ENCODE measurements at places on chromosomes 16 and 17. TPM values are rescaled to one million over a fixed set of nuclear protein-coding genes. Genes with fewer than 3 reads are reported as not detected.

The CMTM2 gene
- total RNA-seq, result not detected

The KRT20 gene
- not detected for total RNA-seq

The FN3K gene
- total RNA-seq, result 33.7 TPM

The PPM1E gene
- 52.5 TPM for total RNA-seq

The KCNJ12 gene
- total RNA-seq, result 9.6 TPM

The C16orf87 gene
- total RNA-seq, result 15.8 TPM

The SEPTIN12 gene
- total RNA-seq, result 0.96 TPM

The KRTAP9-4 gene
- total RNA-seq, result not detected

The KRTAP4-5 gene
- not detected for total RNA-seq

The SLC9A5 gene
- 1.4 TPM for total RNA-seq

The TEX19 gene
- not detected for total RNA-seq

The ATP2C2 gene
- total RNA-seq, result not detected

The DHRS13 gene
- 17.0 TPM for total RNA-seq

The SLC13A2 gene
- not detected for total RNA-seq

The SKAP1 gene
- not detected for total RNA-seq

The ZNF18 gene
- 4.0 TPM for total RNA-seq

The CCDC78 gene
- 18.9 TPM for total RNA-seq

The NACA2 gene
- not detected for total RNA-seq

The HES7 gene
- 2.2 TPM for total RNA-seq
